Activated CD4-positive, alpha-beta memory T cell treated with anti-CD3 and anti-CD28 coated beads for 36 hours (primary cell): ENCODE measurements at places on chromosomes 2 and 18. TPM values are rescaled to one million over a fixed set of nuclear protein-coding genes. Genes with fewer than 3 reads are reported as not detected.

ST6GAL2 gene
- not detected for total RNA-seq

ABCA12 gene
- not detected for total RNA-seq

ORC2 gene
- total RNA-seq: 53.0 TPM

EFR3B gene
- total RNA-seq: 1.5 TPM

HOXD3 gene
- total RNA-seq: not detected

ARHGAP15 gene
- 70.2 TPM for total RNA-seq

GRCh38 chr18:11411048-11411447, 198.3 kb upstream of the SLC35G4 start:
- H3K4me3 ChIP-seq: no peak overlapping the region
- H3K4me1 ChIP-seq: no peaks in the 10 kb centered on the region
- no peak overlapping the region for H3K27ac ChIP-seq

DNA sequence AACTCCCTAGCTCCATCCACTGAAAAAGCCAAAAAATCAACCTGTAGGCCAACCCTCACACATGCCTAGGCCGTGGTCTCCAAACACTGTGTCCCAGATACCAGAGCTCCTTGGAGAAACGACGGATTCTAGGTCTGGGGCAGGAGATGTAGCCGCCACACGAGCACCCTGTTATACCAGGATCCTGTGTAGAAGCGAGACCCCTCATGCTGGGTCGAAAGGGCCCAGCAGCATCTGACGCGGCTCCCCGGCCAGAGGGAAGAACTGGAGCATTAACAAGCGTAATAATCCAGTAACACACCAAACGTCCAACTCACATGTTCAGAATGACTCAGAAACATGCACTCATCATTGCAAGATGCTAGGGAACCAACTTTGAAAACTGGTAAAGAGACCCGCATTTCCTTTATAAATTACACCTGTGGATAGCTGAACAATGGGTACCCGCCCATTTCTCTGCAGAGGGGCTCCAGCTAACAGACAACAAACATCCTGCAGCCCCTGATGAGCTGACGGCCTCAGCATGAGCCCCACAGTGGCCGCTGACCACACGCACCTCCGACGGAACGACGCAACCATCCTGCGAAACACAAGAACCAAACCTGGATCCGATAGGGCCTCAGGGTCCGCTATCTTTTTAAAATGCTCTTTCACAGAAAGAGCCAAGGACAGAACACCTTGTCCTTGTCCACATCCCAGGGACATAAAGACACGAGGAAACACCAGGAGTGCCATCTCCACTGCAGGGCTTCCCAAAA, 14.2 kb downstream of the SLC66A2 start:
- no peak overlapping the region for H3K4me3 ChIP-seq
- peaks cover 82% of the 10 kb centered on the region for H3K36me3 ChIP-seq
- DNase-seq: no peak
- H3K27ac ChIP-seq: no peak overlapping the region
- H3K27me3 ChIP-seq: no peaks in the 10 kb centered on the region
- H3K4me1 ChIP-seq: peaks cover 4% of the 10 kb centered on the region

DNA sequence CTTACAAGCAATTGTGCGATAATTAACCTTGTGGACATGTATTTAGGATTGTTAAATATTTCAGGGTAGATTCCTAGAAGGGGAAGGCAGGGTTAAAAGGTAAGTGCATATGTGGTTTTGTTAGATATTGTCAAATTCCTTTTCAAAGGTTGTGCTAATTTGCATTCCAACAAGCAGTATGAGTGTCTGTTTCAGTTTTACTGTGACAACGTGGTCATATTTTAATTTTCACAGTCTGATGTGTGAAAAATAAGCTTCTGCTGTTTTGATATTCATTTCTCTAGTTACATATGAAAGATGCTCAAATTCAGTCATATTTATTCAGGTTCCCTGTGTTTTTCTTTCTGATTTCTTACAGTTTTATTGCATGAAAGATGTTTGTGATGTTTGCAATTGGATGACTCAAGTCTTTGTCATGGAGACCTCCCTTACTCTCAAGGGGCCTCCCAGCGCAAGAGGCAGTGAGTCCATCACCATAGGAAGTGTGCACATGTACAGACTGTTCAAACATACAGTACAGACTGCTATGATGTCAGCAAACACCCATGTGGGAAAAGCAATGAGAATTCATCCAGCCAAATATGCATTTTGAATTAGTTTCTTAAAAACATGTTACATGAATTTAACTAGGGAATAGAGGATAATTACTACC, 310.8 kb downstream of the GALR1 start:
- no peak overlapping the region for H3K27ac ChIP-seq
- peak; percentile 25 for DNase-seq
- peaks cover 15% of the 10 kb centered on the region for H3K27me3 ChIP-seq
- H3K4me3 ChIP-seq: no peak overlapping the region
- H3K4me1 ChIP-seq: peaks cover 3% of the 10 kb centered on the region

GRCh38 chr2:235863414-235863813, 304.8 kb downstream of the GBX2 start:
- no peaks in the 10 kb centered on the region for H3K4me1 ChIP-seq
- no peak overlapping the region for H3K4me3 ChIP-seq
- no peak overlapping the region for H3K27ac ChIP-seq
- peaks cover 24% of the 10 kb centered on the region for H3K27me3 ChIP-seq

DNA sequence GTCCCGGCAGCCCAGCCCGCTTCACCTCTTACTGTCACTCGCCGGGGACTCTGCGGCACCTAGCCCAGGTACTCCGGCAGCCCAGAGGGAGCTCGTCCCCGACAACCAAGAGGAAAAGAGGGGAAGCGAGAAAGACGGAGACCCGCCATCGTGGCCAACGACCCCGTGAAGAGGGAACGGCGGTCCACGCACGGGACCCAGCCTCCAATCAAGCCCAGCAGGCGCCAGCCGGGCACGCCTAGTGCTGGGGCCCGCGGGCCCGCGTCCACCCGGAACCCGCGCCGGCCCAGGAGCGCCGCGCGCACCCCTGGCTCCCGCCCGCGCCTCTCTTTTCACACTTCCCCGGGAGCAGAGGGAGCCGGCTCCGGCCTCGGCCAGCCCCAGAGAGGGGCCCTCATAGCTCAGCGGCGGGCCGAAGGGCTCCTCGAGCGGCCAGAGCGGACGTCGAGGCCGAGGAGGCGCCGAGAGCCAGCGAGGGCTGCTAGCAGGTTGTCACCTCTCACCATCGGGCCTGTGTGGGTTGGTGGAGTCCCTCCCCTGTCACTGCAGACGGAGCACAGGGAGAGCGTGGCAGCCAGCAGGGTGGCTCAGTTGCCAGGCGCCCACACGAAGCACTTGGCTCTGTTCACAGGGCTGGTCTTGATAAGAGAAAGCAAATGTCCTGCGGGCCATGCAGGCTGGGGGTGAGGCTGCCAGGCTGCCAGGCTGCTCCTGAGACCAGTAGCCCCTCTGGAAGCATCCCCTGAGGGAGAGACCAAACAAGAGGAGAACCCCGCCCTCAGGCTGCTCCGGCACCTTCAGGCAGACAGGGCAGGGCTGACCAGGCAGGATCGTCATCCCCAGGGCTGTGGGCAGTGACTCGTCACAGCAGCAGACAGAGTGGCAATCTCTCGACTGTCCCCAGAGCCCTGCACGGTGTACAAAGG, 36.9 kb upstream of the KLF11 start:
- no peak for DNase-seq
- no peaks in the 10 kb centered on the region for H3K36me3 ChIP-seq
- H3K4me3 ChIP-seq: no peak overlapping the region

DNA sequence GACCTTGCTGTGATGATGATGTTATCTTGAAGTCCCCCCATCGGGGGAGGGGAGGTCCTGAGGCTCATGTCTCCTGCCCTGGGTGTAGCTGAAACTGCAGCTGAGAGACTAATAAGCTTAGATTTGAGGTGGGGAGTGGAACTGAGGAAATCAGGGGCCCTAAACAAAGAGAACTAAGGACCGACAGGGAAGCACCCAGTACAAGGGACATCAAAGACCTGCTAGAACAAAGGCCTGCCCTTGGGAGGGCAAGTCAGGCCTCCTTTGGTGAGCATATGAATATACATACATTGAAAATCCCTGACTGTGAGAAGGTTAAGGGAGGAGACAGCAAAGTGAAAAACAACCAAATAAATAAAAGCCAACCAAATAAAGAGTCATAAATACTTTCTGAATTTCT, 1132.5 kb upstream of the CELF4 start:
- no peaks in the 10 kb centered on the region for H3K36me3 ChIP-seq
- no peaks in the 10 kb centered on the region for H3K4me1 ChIP-seq
- H3K27ac ChIP-seq: no peak overlapping the region
- DNase-seq: no peak
- no peak overlapping the region for H3K4me3 ChIP-seq

DNA sequence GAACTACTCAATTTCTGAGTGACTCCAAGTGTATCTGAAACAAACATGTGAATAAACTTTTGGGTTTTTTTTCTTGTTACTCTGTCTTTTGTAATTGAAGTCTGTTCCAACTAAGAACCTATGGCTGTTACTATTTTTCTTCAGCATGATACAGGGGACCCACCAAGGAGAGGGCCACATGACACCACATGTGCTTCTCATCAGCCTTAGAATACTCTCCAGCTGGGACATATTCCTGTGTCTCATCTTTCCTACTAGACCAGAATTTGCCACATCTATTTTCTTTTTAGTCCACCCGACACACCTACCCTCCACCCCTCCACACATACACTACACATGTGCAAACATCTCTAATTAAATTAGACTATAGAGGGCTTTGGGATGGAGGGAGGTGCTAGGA, 191.7 kb upstream of the NDUFV2 start:
- DNase-seq: no peak
- no peak overlapping the region for H3K4me3 ChIP-seq
- H3K4me1 ChIP-seq: no peaks in the 10 kb centered on the region
- peaks cover 2% of the 10 kb centered on the region for H3K36me3 ChIP-seq
- H3K27ac ChIP-seq: no peak overlapping the region

DNA sequence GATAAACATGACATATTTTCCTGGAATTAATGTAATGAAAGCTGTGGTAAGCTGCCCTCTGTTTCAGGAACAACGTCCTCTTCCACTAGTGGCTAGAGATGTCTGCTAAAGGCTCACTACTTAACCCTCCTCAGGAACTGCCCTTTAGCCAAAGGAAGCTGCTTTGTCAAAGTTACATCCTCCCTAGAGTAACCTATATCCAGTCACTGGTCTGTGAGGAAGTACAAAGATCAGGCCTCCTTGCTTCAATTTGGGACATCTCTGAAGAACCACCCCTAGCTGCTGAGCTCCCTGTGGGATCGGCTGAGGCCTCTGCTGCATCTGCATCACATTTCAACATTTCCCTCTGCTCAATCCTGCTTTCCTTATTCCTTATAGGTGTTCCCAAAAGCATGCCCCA, 107.8 kb downstream of the PRELID3A start:
- no peak overlapping the region for H3K4me3 ChIP-seq
- H3K27me3 ChIP-seq: no peaks in the 10 kb centered on the region
- H3K36me3 ChIP-seq: no peaks in the 10 kb centered on the region
- no peak for DNase-seq

- peak overlapping the region; percentile 11 for H3K27ac ChIP-seq
- H3K4me3 ChIP-seq: peak overlapping the region; percentile 75
- H3K27me3 ChIP-seq: no peaks in the 10 kb centered on the region
- no peak for DNase-seq
- peaks cover 9% of the 10 kb centered on the region for H3K36me3 ChIP-seq
These were observed 650 bp upstream of the AFG3L2 start for GRCh38 chr18:12377556-12378197.

GRCh38 chr18:61459896-61460648, 126.8 kb downstream of the CDH20 start:
- H3K4me3 ChIP-seq: no peak overlapping the region
- H3K4me1 ChIP-seq: no peaks in the 10 kb centered on the region
- no peaks in the 10 kb centered on the region for H3K36me3 ChIP-seq
- H3K27ac ChIP-seq: no peak overlapping the region
